GM12891 (cell line): ENCODE measurements at places on chromosomes 7 and 10.

GRCh38 chr10:121899727-121900126 lies 28.1 kb downstream of the ATE1 start:
- DNase-seq = no peak

DNA sequence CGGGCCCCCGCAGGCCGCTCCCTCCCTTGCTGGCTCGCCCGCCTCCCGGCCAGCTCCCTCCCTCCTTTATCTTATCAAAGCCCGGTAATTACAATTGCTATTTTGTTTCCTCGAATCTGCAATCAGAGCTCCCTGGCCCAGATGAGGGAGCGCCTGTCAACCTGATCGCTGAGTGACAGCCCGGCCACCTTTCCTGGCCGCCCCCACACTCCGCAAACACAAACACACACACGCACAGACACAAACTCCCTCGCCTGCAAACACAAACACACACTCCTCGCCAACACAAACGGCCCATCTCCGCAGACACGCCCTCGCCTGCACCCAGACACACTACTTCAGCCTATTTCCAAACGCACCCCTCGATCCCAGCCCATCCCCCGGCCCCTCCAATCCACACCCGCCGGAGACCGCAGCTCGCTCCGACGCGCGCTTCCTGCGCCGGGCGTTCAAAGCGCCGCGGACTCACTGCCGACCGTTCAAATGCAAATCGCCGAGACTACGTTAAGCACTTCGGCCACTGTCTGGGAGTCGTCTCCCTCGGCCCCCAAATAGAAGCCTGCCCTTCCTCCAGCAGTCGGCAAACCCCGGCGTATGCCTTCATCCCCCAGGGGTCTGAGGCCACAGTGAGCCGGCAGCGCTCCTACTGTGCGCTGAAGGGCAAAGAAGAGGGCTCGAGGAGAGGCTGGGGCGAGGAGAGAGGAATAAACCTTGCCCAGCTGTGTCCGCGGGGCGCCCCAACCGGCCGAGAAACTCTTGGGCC lies 3.0 kb upstream of the FGF8 start:
- no peak for DNase-seq

DNA sequence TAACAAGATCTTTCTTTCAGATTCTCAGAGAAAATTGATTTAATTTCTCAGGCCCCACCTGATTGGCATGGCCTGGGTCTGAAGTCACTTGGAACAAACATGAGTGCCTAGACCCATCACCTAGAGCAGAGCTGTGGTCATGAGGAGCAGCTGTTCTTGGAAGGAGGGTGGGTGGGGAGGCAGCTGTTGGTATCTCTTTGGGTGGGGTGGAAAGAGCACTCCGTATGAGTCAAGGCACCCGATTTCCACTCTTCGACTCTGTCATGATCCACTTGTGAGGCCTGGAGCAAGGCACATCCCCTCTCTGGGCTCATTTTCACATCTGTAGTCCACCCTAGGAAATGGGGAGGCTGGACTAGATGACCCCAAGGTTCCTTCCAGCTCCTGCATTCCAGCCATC lies 156.7 kb downstream of the C10orf105 start:
- no peak for DNase-seq

DNA sequence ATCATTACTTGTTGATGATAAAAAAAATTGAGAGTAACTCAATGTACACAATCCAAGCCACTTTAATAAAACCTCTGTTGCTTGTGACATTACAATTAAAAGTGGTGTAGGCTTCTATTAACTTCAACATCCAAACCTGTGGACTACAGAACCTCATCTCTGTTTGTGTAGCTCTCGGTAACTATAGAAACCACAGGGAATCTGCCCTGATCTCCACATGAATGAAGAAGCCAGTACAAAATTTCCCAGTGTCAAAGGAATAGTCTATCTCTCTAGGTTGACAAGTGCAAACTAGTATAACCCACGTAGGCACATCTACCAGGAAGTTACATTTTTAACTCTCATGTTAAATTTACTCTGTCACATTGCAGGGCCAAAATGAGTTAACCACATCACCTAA lies 204.3 kb downstream of the CHCHD3 start:
- DNase-seq = no peak

- DNase-seq = no peak
These were observed 38.5 kb downstream of the MCMBP start for GRCh38 chr10:119834188-119834587.

- no peak for DNase-seq
These were observed 1.1 kb downstream of the DEPP1 start for GRCh38 chr10:44977287-44978212.

DNA sequence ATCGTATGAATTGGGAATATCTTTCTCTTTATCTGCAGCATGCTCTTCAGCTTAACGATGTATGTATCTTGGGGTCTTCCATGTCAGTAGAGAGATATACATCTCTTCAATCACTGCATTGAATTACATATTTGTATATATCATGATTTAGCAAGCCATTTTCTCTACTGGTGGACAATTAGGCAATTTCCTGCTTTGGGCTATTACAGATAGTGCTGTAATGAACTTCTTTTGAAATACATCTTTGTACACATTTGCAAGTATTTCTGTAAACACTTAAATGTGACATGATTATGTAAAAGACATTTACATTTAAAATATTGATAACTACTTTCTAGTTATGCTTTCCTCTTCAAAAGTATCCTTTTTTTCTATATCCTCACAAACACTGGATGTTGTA lies 199.0 kb downstream of the PPP1R9A start:
- no peak for DNase-seq

- no peak for DNase-seq
These were observed 171.0 kb upstream of the TRIM24 start for GRCh38 chr7:138289082-138289481.

GRCh38 chr10:66627156-66627555 lies 298.7 kb upstream of the LRRTM3 start:
- peak; percentile 1 for DNase-seq

- no peak for DNase-seq
These were observed 223.0 kb downstream of the SNX10 start for GRCh38 chr7:26514633-26515032.

GRCh38 chr7:48188776-48189520 lies 17.7 kb downstream of the ABCA13 start:
- DNase-seq = no peak
